ENCODE measurements at places on chromosomes 12 and 14.

DNA sequence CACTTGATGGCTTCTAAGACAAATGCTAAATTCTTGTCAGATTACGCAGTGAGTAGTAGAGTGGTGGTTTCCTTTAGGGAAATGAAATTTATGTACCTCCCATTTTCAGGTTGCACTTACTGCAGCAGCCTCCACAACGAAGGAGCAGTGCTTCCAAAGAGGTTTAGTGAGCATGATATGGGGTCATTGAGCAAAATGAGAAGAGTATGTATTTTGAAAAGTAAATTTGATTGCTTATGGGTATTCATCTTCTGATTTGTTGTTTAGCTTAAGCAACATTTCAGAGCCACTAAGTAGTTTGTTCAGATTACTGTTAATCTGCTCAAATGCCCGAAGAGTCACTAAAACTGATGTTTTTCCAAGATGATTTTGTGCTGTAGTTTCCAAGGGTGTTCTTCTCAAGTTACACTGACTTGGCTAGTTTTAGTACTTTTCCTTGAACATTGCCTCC lies 493.6 kb downstream of the PCNX1 start:
- no peak for DNase-seq

DNA sequence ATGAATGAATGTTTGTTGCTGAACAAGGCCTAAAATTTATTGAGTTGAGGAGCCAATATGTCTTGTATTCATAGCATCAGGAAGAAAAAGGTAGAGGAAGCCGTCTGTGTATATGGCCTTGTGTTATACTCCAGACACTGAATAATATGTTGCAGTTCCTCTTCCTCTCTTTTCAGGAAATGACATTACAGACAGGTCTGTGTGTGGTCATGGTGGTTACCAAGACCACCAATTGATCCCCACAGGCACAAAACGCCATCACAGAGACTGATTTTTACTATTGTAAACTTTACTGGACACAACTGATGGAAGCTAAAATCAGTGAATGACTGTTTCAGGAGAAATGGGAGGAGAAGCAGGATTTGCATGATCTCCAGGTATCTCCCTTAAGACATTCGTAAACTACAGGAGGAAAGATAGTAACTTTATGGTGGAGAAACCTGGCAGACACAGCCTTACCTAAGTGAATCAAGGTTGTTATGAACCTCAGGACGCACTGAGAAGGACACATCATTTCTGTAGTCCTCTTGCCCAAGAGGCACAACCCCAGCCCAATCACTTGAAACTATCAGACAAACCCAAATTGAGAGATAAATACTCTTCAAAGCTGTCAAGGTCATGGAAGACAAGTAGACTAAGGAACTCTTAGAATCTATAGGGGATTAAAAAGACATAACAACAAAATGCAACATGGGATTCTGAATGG lies 334.1 kb upstream of the RGS6 start:
- DNase-seq = no peak

GRCh38 chr12:59834659-59835474 lies 239.0 kb downstream of the SLC16A7 start:
- DNase-seq = peak; percentile 31

- no peak for DNase-seq
These were observed 4.6 kb upstream of the ALX1 start for GRCh38 chr12:85275374-85275773.

GRCh38 chr14:92315050-92315805 lies 7.7 kb upstream of the SLC24A4 start:
- no peak for DNase-seq

DNA sequence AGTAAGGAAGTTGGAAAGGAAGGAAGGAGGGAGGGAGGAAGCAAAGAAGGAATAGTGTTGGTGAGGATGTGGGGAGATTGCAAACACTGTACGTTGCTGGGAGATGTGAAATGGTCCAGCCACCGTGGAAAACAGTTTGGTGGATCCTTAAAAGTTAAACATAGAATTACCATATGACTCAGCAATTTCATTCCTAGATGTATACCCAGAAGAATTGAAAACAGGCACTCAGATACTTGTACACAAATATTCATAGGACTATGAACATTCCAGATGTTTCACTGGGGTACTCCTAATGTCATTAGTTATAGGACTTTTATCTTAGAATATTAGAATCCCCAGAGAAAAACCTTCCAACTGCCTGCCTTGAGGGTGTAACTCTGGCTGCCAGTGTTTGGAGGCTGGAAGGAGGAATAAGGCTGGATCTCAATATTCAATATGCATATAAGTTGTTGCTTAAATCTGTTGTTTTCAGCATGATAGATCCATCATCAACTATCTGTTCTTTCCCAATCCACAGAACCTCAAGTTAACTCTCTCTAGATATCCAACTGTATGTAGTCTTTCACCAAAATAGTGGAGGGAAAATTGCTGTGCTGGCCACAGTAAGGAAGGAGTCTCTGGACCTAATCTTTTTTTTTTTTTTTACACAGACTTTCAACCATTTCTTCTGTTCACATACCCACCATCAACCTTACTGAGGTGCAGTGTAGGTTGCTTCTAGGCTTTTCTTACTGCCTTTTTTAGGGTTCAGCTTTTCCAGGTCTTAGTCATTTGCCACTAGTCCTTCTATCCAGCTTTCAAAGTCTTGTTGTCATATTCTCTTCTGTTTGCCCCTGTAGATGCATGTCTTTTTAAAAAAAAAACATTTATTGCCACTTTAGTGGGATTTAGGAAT lies 94.5 kb downstream of the DNAI7 start:
- no peak for DNase-seq

- DNase-seq = no peak
These were observed 30.5 kb upstream of the SLC10A1 start for GRCh38 chr14:69827560-69827959.

GRCh38 chr14:24241829-24242443 lies 487 bp downstream of the TINF2 start:
- peak; percentile 98 for DNase-seq

GRCh38 chr14:96844857-96845570 lies 47.8 kb downstream of the VRK1 start:
- no peak for DNase-seq

DNA sequence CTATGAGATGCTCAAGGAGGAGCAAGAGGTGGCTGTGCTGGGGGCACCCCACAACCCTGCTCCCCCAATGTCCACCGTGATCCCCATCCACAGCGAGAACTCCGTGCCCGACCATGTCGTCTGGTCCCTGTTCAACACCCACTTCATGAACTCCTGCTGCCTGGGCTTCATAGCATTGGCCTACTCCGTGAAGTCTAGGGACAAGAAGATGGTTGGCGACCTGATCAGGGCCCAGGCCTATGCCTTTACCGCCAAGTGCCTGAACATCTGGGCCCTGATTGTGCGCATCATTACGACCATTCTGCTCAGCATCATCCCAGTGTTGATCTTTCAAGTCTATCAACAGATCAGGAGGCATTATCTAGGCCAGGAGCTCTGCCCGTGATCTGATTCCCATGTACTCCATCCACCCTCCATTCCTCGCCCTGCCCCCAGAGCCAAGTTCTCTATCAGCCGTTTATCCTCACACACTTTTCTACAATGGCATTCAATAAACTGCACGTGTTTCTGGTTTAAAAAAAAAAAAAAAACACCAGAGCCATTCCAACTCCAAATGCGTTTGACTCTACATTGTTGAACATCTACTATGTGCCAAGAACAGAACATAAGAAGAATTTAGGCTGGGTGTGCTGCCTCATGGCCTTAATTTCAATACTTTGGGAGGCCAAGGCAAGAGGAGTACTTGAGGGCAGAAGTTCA lies 17.5 kb downstream of the ATXN2 start:
- DNase-seq = no peak

GRCh38 chr14:105930572-105930971 lies 404.2 kb downstream of the TMEM121 start:
- no peak for DNase-seq

GRCh38 chr14:38074754-38075153 lies 132.9 kb upstream of the SSTR1 start:
- no peak for DNase-seq

DNA sequence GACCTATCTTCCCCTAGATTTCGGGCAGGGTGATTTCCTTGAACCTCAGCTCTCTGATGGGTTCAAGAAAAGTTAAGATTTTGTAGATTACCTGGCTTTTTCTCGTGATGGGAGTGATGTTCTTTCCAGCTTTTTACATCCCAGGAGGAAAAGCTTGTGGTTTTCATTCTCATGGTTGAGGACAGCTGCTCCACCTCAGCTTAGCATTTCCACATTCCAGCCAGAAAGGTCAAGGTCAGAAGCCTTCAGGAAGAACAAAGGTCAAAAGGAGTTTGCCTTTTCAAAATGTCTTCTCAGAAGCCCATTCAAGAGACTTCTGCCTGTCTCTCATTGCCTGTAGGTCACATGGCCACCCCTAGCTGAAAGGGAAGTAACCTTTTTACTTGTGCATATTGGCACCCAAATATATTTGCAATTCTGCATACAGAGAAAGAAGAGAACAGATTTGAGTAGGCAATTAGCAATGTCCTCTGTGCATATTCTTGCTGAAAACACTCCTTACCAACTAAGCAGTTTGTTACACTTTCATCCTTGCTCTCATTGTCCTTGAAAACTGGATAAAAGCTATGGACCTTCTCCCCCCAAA lies 6.6 kb upstream of the ADGRD1 start:
- DNase-seq = no peak

DNA sequence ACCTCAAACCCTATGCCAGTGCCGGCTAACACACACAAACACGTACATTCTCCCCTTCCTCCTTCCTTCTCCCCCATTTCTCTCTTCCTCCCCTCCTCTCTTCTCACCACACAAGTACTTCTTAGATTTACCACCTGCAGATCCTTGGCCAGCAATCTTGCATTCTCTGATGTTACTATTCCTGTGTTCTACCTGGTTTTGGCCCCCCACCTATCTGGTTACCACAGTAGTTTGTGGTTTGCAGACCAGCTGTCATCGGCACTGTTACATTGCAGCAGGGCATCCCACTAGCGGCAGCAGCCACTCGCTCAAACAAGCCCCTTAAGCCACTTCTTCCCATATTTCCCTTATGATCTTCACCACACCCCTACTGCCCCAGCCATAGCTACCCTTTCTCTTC lies 3.9 kb downstream of the ABHD4 start:
- no peak for DNase-seq

DNA sequence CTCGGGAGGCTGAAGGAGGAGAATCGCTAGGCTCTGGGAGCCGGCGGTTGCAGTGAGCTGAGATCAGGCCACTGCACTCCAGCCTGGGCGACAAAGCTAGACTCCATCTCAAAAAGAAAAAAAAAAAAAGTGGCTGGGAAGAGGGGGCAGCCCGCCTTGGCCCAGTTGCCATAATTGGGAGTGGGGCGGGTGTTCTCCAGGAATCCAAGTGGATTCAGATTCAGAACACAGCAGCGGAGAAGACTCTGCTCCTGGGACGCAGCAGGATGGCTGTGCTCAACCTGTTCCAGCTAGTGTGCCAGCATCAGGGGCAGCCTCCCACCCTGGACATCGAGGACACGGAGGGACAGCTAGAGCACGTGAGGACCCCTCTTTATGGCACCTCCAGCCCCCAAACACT lies 5.5 kb downstream of the CFAP73 start:
- no peak for DNase-seq

GRCh38 chr14:61564618-61565091 lies 130.7 kb upstream of the HIF1A start:
- DNase-seq = no peak

GRCh38 chr14:83019744-83020414 lies 1486.2 kb upstream of the SEL1L start:
- DNase-seq = no peak

- DNase-seq = peak; percentile 58
These were observed 363 bp upstream of the LMO3 start for GRCh38 chr12:16606201-16606849.

GRCh38 chr14:100034961-100035500 lies 30.2 kb upstream of the EVL start:
- DNase-seq = no peak

GRCh38 chr12:28177461-28177860 lies 12.8 kb upstream of the CCDC91 start:
- DNase-seq = no peak

- DNase-seq = no peak
These were observed 55.1 kb downstream of the ERH start for GRCh38 chr14:69342928-69343525.

DNA sequence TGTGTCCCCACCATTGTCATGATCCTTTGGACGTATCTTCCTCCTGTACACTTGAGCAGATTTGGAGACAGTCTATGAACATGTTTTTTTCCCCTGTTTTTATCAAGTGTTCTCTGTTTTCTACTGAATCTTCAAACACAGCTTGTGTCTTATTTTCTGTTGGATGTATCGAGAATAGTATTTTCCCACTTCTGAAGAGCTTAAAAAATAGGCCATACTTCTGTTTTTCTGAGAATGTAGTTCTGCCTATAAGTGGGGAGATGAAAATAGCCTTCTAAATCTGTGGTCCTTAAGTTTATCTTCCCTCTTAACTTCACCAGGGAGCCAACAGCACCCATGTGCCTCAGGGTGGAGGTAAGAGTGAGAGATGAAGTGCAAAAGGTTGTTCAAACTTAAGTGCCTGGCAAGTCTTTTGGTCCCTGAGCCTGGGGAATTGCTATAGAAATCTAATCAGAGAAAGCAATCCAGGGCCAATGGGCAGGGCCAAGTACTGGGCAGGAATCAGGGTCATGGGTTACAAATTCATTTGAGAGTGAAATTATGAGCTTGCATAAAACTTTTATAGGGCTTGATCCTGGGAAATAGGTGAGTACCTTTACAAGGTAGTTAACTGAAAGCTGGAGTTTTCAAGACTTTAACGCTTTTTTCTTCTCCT lies 58.9 kb downstream of the ARF6 start:
- DNase-seq = no peak

GRCh38 chr14:53603994-53604393 lies 352.6 kb downstream of the BMP4 start:
- no peak for DNase-seq

GRCh38 chr14:91027561-91027960 lies 32.9 kb downstream of the RPS6KA5 start:
- no peak for DNase-seq

GRCh38 chr12:18549598-18549997 lies 188.2 kb downstream of the PLCZ1 start:
- DNase-seq = peak; percentile 32

DNA sequence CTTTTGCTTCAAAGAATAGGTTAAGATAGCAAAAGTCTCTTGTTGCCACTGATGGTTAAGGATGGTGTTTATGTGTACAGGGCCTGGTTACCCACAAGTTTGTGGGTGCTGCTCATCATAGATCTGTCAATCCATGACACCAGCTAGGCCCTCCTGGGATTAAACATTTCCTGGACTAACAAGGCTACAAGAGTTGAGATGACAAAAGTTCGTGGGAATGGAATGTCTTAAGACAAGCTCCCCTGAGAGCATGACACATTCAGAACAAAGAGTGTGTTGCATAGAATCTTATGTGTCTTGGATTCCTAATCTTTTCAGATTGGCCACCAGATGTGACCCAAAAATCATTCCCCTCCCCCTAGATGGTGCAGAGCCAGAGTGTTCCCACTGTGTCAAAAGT lies 592.5 kb upstream of the USP15 start:
- peak; percentile 7 for DNase-seq

DNA sequence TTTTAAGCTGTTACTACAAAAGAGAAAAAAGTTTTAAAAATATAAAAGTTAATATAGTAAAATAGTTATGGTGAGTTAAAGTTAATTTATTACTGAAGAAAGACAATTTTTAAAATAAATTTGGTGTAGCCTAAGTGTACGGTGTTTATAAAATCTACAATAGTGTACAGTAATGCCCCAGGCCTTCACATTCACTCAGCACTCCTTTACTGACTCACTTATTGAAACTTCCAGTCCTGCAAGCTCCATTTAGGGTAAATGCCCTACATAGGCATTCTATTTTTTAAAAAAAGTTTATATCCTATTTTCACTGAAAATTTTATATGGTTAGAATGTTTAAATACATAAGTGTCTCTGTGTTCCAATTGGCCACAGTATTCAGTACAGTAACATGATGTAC lies 769.5 kb upstream of the NOVA1 start:
- DNase-seq = no peak
